ENCODE measurements at places on chromosomes 4 and X. TPM values are rescaled to one million over a fixed set of nuclear protein-coding genes. Genes with fewer than 3 reads are reported as not detected.

AVPR2 gene
- total RNA-seq = 0.11 TPM

C1QTNF7 gene
- 2.1 TPM for total RNA-seq

MAGEE1 gene
- 7.1 TPM for total RNA-seq

PNMA5 gene
- 3.3 TPM for total RNA-seq

SPANXN4 gene
- not detected for total RNA-seq

FREM3 gene
- 1.5 TPM for total RNA-seq

DRP2 gene
- 9.8 TPM for total RNA-seq

PRICKLE3 gene
- total RNA-seq = 2.0 TPM

OCIAD1 gene
- 193 TPM for total RNA-seq

CT45A10 gene
- not detected for total RNA-seq
